ENCODE measurements at places on chromosomes 12 and 14. TPM values are rescaled to one million over a fixed set of nuclear protein-coding genes. Genes with fewer than 3 reads are reported as not detected.

The ADGRD1 gene
- not detected for total RNA-seq

The RERGL gene
- not detected for total RNA-seq

The ZNF10 gene
- 1.4 TPM for total RNA-seq

The KCNC2 gene
- not detected for total RNA-seq

The ACTR6 gene
- 15.3 TPM for total RNA-seq

The LRIG3 gene
- 57.9 TPM for total RNA-seq

The FOXN4 gene
- total RNA-seq, result not detected

The SRRM4 gene
- not detected for total RNA-seq

The HOXC9 gene
- total RNA-seq, result not detected

The BATF gene
- total RNA-seq, result 2.1 TPM

The TBX3 gene
- 3.7 TPM for total RNA-seq

The SRGAP1 gene
- 6.0 TPM for total RNA-seq

The IL31 gene
- not detected for total RNA-seq

The REM2 gene
- total RNA-seq, result 0.28 TPM

The TPH2 gene
- total RNA-seq, result not detected

The ACACB gene
- 0.70 TPM for total RNA-seq

The FOXG1 gene
- not detected for total RNA-seq

The SYCP3 gene
- total RNA-seq, result not detected

The PARPBP gene
- 10.5 TPM for total RNA-seq

The ASPG gene
- not detected for total RNA-seq

The DNAI7 gene
- not detected for total RNA-seq

The POTEM gene
- not detected for total RNA-seq

The KRT6A gene
- total RNA-seq, result 9,998 TPM

The SOS2 gene
- 14.5 TPM for total RNA-seq

The TBC1D30 gene
- total RNA-seq, result 3.9 TPM

The CCDC196 gene
- total RNA-seq, result not detected

The P2RX2 gene
- total RNA-seq, result not detected

The TEX52 gene
- total RNA-seq, result not detected

The CFAP54 gene
- 0.63 TPM for total RNA-seq

The ASB2 gene
- 0.65 TPM for total RNA-seq

The POLE2 gene
- 14.0 TPM for total RNA-seq

The SLC38A4 gene
- total RNA-seq, result 0.63 TPM

The PRKCH gene
- total RNA-seq, result 77.3 TPM

The AP4S1 gene
- total RNA-seq, result 12.1 TPM

The LRRC9 gene
- total RNA-seq, result not detected

The PTPN6 gene
- total RNA-seq, result 21.0 TPM

The GALNT8 gene
- not detected for total RNA-seq

The ADCY4 gene
- 1.6 TPM for total RNA-seq

The ANKRD33 gene
- not detected for total RNA-seq

The A2M gene
- not detected for total RNA-seq

The TCTN2 gene
- 4.7 TPM for total RNA-seq

The ST8SIA1 gene
- total RNA-seq, result 0.23 TPM

The GPR84 gene
- not detected for total RNA-seq

The PLD4 gene
- total RNA-seq, result not detected

The TULP3 gene
- 10.5 TPM for total RNA-seq

The ART4 gene
- total RNA-seq, result not detected

The LTBP2 gene
- 28.1 TPM for total RNA-seq

The IKZF4 gene
- 4.6 TPM for total RNA-seq

The MORN3 gene
- total RNA-seq, result not detected

The ABHD4 gene
- total RNA-seq, result 7.5 TPM

The RIMKLB gene
- total RNA-seq, result 24.7 TPM

The FITM1 gene
- not detected for total RNA-seq

The ADCY6 gene
- 18.2 TPM for total RNA-seq

The AQP6 gene
- 0.14 TPM for total RNA-seq

The DBX2 gene
- not detected for total RNA-seq

The AP5M1 gene
- 17.7 TPM for total RNA-seq

The HIF1A gene
- total RNA-seq, result 301 TPM

The RPGRIP1 gene
- total RNA-seq, result not detected

The GLT8D2 gene
- 1.6 TPM for total RNA-seq
